Transverse colon (tissue), 4 donors: ENCODE measurements at places on chromosomes 4 and X. TPM values are rescaled to one million over a fixed set of nuclear protein-coding genes. Genes with fewer than 3 reads are reported as not detected.
A peak's percentile ranks its signal among the peaks of the same experiment; 100 is the strongest.

The PABPC1L2B gene
- total RNA-seq, result not detected

The ACOT9 gene
- total RNA-seq, result 29.9 TPM

The EVC2 gene
- total RNA-seq, result 10.5 TPM

The EXOC1 gene
- total RNA-seq, result 38.5 TPM

DNA sequence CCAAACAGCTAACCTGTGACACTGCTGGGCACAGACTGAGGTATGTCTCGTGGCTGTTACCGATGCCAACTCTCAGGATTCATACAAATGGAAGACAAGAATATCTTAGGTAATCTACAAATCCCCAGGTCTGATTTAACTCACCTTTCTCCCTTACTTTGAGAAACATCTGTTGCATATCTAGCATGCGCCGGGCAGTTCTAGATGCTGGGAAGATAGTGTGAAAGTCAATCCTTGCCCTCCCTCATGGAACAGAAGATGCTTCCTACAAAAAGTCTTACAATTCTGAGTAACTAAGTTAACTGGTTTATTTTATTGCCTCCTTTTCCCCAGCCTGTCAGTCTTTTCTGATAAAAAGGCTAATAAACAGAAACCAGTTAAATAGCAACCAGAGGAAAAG is 212.2 kb upstream of the FAT1 start:
- H3K36me3 ChIP-seq, result no peaks in the 10 kb centered on the region
- H3K4me1 ChIP-seq, result peaks cover 47% of the 10 kb centered on the region
- H3K27me3 ChIP-seq, result no peaks in the 10 kb centered on the region
- peak overlapping the region; percentile 28 for H3K4me3 ChIP-seq
- no peak for DNase-seq
